Natural killer cell (primary cell): ENCODE measurements at places on chromosomes 7 and 10. TPM values are rescaled to one million over a fixed set of nuclear protein-coding genes. Genes with fewer than 3 reads are reported as not detected.

Gene NRG3
- total RNA-seq: not detected

Gene CTAGE6
- 0.72 TPM for total RNA-seq

Gene ITPRID1
- total RNA-seq: not detected

Gene SLC29A4
- total RNA-seq: 0.16 TPM

Gene ITGB8
- total RNA-seq: not detected

Gene SPDYE5
- total RNA-seq: not detected

Gene LRRTM3
- not detected for total RNA-seq

Gene CYP3A7
- total RNA-seq: not detected

Gene CHRM2
- not detected for total RNA-seq

Gene CYP3A4
- not detected for total RNA-seq

Gene GIMAP5
- total RNA-seq: 64.1 TPM

Gene EPHB4
- total RNA-seq: 1.5 TPM

Gene PDK4
- 3.8 TPM for total RNA-seq

Gene KDM7A
- 36.1 TPM for total RNA-seq

Gene TMEM176B
- not detected for total RNA-seq

Gene UNCX
- not detected for total RNA-seq

Gene CALML3
- not detected for total RNA-seq

Gene MYH16
- total RNA-seq: not detected

Gene ADAM22
- total RNA-seq: 5.4 TPM

Gene STEAP1B
- total RNA-seq: not detected

Gene SFTPD
- total RNA-seq: not detected

Gene PVRIG
- total RNA-seq: 45.6 TPM

Gene MET
- not detected for total RNA-seq

Gene ZNF22
- total RNA-seq: 24.2 TPM

Gene PTN
- total RNA-seq: not detected

Gene TSPAN12
- not detected for total RNA-seq

Gene HOXA2
- total RNA-seq: not detected

Gene PPP1R17
- not detected for total RNA-seq

Gene COL28A1
- total RNA-seq: 0.84 TPM

Gene NUP42
- total RNA-seq: 41.6 TPM

Gene ARHGAP12
- total RNA-seq: 40.2 TPM

Gene IGFBP3
- total RNA-seq: 1.2 TPM

Gene LOXL4
- total RNA-seq: not detected

Gene IL6
- 1.3 TPM for total RNA-seq

Gene CAMK1D
- 49.7 TPM for total RNA-seq

Gene SLC16A9
- not detected for total RNA-seq

Gene LGI1
- total RNA-seq: not detected

Gene DNAJC12
- total RNA-seq: not detected

Gene INSYN2A
- total RNA-seq: not detected

Gene TAS2R3
- not detected for total RNA-seq
